ENCODE measurements at places on chromosomes 1 and 21.

DNA sequence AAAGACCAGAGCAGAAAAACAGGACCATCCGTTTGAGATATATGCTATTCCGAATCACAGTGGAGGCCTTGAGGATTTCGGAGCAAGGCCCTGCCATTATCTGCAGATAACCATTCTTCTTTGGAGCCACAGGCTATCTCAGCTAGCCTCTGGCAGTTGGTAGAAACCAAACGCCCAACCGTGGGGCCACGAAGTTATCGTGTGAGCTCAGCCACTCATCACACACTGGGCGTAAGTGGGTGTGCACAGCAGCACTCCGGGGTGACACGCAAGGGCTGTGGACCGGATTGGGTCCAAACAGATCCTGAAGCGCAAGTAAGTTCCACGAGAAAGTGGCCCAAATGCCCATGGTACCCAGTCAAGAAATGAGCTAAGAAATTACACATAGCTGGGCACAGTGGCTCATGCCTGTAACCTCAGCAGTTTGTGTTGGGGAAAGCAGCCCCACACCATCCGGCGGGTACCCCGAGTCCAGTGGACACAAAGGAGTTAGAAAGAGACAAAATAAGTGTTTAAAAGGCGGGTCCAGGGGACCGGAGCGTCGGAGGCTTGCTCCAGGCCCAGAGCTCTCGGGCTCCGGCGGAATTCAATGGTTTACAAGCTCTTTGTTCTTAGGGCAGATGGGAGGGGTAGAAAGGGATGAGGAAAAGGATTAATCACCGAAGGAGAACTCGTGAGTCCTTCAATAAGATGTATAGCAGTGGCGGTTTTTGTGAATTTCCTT lies 130.6 kb downstream of the LIPI start:
- DNase-seq = no peak

GRCh38 chr1:44059664-44060355 lies 28.5 kb upstream of the SLC6A9 start:
- DNase-seq = no peak

- peak; percentile 26 for DNase-seq
Observed at GRCh38 chr21:41664881-41665765, 101.7 kb downstream of the RIPK4 start.

GRCh38 chr1:236774926-236775325 lies 20.2 kb upstream of the MTR start:
- DNase-seq = peak; percentile 34

- no peak for DNase-seq
Observed at GRCh38 chr1:192627901-192628300, 8.0 kb upstream of the RGS13 start.

GRCh38 chr1:199041173-199041914 lies 402.5 kb downstream of the PTPRC start:
- no peak for DNase-seq

GRCh38 chr1:104706631-104707147 lies 957.0 kb downstream of the AMY1C start:
- DNase-seq = no peak

DNA sequence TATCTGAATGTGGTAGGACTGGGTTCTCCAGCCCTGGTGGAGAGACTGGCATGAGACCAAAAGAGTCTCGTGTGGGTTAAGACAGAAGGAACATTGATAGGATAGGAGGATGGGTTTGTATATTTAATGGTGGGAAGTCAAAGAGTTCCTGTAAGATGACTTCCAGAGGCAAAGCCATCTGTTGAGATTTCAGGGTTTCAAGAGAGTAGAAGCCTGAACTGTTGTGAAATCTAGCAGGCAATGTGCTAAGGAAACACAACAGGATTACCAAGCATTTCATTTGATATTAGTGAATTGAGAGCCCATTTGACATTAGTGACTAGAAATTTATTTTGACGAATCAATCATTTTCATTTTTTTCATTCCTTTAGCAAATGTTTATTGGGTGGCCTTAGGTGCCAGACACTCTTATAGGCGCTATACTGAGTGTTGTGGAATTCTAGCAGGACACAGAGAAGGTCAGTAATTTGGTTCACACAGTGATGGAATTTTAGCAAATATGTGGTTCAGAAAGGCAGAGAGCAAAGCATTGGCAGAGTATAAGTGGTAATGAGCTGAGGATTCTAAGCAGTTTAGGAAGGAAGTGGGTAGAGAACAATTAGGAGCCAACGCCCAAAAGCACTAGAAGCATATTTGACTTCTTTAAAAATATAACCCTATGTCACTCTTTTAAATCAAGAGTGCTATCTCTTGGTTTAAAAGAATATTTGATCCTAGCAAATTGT lies 149.3 kb downstream of the AK5 start:
- DNase-seq = no peak

DNA sequence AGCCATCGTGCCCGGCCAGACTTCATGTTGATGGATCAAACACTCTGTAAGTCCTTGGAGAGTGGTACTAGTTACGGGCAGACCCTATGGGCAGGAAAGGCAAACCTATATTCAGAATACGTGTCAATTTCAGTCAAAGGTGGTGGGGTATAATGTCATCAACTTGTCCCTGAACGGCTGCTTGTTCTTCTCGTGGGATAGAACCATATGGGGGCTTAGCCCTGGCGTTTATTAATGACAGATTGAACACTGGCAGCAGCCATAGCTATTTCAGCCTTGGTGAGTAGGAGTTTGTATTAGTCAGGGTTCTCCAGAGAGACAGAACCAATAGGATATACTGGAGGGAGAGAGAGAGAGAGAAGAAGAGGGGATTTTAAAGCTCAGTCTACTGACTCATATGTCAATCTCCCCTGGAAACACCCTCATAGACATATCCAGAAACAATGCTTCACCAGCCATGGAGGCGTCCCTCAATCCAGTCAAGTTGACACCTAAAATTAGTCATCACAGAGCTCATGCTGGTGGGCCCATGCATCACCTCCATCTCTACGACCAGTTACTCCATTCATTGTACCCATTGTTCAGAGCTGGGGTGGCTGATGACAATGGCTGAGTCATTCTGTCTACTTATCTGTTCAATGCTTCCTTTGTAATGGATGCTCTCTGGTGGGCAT lies 16.1 kb upstream of the AQP10 start:
- DNase-seq = no peak

- no peak for DNase-seq
Observed at GRCh38 chr1:27632387-27633297, 2.3 kb downstream of the FGR start.

DNA sequence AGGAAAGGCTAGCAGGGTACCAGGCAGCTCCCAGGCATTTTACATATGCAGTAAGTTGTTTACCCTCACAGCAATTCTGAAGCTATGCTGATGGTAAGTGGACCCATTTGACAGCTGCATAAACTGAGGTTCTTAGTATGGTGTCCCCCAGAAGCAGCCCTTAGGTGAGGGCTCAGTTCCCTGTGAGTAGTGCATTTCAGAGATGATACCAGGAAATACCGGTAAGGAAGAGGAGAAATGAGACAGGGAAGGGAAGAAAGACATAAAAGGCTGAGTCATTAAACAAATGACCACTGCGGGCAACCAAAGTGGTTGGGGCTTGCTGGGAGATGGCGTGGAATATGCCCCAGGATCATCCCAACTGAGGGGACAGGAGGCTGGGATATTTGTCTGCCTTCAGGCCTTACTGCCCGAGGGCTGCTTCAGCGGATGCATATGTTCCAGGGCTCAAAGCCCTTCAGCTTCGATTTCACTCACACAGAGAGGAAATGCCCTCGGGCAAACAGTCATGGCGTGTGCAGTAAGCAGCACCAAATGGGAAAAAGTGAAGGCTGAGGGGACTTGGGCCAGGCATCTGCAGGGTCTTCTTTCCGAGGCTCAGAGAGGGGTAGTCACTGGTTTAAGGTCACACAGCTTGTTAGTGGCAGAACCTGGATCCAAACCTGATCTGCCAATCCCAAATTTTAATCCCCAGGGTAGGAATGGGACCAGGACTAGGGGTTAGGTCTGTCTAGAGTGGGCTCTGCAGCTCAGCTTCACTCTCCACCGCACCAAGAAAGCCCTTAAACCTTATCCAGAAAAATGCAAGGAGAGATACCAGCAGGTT lies 133.7 kb upstream of the RUNX3 start:
- no peak for DNase-seq

GRCh38 chr1:30840904-30841598 lies 67.5 kb downstream of the SDC3 start:
- no peak for DNase-seq

GRCh38 chr1:194184425-194184824 lies 998.0 kb upstream of the B3GALT2 start:
- DNase-seq = no peak

- DNase-seq = no peak
Observed at GRCh38 chr21:30957010-30957409, 75.6 kb upstream of the KRTAP11-1 start.

GRCh38 chr21:32861866-32862265 lies 90.3 kb upstream of the PAXBP1 start:
- no peak for DNase-seq

GRCh38 chr1:15918962-15919715 lies 56.8 kb downstream of the ZBTB17 start:
- DNase-seq = peak; percentile 44

DNA sequence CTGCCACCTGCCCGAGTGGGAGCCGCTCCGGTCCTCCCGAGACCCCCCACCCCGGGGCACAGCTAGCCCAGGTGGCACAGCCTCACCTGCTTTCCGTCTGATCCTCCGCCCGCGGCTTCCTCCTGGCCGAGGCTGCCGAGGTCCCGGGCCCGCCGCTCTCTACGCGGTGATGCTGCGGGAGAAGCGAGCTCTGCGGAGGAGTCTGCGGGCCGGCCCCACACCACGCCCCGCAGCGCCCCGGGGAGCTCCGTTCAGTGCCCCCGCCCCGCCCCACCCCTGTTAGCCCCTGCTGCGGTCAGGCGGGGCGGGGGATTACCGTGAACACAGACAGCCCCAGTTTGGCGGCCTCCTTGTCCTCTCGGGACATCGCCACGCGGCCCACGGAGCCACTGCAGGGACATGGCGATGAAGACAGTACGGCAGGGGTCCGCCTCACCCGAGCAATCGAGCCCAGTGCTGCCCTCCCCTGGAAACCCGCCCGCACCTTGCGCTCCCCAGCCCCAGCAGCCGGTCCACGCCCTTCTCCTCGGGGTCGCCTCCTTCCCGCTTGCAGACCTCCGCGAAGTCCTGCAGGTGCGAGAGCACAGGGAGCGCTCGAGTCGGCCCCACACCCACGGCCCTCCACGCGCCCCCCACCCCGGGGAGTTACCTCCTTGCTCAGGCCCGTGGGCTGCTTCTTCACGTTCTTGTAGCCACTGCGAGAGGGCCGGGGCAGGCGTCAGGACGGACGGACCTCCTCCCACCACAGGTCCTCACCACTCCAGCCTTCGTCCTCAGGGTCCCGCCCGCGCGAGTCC lies 933 bp downstream of the C1orf35 start:
- DNase-seq = peak; percentile 57

DNA sequence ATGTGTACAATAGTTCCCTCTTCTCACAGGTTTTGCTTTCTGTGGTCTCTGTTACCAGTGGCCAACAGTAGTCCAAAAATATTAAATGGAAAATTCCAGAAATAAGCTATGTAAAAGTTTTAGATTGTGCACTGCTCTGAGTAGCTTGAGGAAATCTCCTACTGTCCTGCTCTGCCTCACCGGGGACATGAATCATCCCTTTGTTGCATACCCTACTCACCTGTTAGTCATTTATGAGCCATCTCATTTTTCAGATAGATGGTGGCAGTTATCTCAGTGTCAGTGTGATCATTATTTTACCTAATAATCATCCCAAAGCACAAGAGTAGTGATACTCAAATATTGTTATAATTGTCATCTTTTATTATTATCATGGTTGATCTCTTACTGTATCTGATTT lies 688.1 kb downstream of the PLA2G4A start:
- no peak for DNase-seq

- peak; percentile 50 for DNase-seq
Observed at GRCh38 chr21:41706678-41707077, 60.2 kb downstream of the RIPK4 start.

DNA sequence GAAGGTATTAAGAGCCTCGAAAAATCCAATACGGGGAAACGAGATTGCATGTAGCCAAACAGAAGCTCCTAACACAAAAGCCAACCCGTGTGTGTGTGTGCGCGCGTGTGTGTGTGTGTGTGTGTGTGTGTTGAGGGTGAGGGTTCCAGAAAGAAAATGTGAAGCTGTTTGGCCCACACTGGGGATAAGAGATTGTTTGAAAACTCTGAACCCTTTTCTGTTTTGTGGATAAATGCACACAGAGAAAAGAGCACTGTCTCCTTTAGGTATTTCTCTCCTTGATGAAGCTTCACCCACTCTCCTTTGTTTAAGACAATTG lies 1.9 kb downstream of the WLS start:
- peak; percentile 20 for DNase-seq

GRCh38 chr1:170010443-170010842 lies 64.1 kb downstream of the KIFAP3 start:
- DNase-seq = peak; percentile 80

DNA sequence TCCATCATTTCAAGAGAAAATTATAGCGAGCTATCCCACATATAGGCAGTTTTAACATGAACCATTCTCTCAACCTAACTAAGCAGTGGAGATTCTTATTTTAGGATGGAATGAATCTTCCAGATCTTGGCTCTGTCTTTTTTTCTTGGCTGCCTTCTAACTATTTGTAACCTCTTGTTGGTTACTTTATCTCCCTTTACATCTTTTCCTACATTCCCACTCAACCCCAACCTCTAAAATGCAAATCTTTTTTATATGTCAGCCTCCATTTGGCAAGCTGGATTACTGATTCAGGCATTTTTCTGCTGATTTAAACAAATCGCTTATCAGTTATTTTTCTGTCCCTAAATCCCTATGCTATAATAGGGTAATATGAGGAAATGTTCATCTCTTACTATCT lies 46.9 kb upstream of the LHX8 start:
- no peak for DNase-seq

DNA sequence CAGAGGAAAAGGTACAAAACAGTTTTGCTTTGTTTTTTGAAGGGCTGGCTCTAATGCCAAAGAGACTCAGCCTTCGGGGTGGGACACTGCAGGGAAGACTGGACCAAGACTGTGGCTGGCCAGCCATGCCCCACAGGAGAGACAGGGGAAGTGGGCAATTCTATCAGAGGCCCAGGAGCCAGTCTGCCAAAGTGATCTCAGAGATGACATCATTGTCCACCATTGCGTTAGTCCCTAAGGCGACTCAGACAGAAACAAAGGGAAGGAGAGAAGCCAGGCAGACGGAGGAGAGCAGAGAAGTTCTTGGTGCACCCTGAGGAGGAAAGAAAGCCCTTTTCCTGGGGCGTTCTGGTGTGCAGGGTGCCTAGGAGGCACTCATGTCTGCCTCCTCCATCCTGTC lies 26.4 kb downstream of the OPTC start:
- DNase-seq = no peak

- DNase-seq = no peak
Observed at GRCh38 chr1:16375521-16376340, 8.7 kb downstream of the SZRD1 start.

- DNase-seq = peak; percentile 24
Observed at GRCh38 chr1:200776949-200777348, 38.3 kb downstream of the CAMSAP2 start.

GRCh38 chr1:165914136-165914798 lies 86.9 kb downstream of the UCK2 start:
- peak; percentile 81 for DNase-seq

- DNase-seq = no peak
Observed at GRCh38 chr1:94912263-94913184, 14.4 kb downstream of the CNN3 start.
